ENCODE measurements at places on chromosomes 6 and 20. TPM values are rescaled to one million over a fixed set of nuclear protein-coding genes. Genes with fewer than 3 reads are reported as not detected.

DNA sequence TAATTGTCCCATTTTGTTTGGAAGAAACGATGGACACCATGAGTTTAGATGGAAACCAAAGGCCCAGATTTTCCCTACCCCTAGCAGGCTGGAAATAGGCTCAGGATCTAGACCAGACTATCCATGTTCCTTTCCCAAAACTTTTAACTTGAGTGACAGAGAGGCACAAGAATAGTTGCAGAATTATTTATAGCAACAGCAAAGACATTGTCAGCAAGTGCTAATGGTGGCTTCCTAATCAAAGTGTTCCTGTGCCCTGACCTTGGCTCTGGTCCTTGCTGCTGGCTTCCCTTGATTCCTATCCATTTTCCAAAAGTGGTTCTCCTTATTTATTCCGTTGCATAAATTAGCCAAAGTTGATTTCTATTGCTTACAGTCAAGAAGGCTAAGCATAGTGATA, 103.1 kb downstream of the RNGTT start:
- DNase-seq = no peak

DNA sequence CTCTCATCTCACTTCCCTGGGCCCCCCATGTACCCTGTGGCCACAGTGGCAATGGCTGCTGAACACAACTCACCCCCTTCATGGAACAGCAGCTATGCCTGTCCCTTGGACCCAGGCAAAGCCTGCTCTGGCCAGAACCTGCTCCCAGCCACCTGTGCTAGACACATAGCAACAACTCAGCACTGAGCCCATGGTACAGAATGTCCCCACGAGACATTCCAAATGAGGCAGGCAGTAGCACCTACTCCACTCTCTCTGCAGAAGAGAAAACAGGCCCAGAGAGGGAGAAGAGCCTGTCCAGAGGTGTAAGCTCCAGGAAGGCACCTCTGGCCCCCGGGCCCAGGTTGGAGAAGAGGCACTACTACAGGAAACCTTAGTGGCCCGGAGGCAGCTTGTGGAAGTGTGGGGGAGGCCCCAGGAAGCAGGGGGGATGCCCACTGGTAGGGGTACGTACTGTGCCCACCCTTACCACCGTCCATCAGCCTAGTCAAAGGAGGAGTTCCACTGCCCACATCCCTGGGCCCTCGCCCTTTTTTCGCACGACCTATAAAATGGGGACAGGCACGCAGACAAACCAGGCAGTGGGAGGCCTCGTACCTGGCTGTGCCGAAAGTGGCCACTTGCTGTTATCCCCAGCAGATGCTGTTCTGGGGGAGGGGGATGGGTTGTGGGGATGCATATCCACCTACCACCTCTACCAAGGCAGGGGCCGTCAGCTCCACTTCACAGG, 97.2 kb downstream of the ASXL1 start:
- DNase-seq = no peak

DNA sequence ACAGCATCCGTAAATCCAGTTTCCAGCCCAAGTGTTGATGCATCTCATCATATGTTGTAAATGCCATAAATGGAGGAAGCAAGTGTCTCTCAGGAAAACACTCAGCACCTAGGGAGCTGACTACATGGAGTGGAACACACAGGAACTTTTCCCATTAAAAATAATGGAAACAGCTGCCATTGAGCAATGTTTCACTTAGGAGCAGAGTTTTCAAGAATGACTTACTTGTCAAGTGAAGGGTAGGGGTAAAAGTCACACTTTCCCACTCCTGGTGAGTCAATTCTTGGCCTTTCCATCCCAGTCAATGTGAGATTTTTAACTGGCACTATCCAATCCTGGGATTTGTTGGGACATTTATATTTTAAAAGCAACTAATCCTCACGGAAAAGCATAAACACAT, 119.4 kb upstream of the ASF1A start:
- no peak for DNase-seq

GRCh38 chr6:1143655-1144054, 168.2 kb upstream of the FOXQ1 start:
- DNase-seq = no peak

DNA sequence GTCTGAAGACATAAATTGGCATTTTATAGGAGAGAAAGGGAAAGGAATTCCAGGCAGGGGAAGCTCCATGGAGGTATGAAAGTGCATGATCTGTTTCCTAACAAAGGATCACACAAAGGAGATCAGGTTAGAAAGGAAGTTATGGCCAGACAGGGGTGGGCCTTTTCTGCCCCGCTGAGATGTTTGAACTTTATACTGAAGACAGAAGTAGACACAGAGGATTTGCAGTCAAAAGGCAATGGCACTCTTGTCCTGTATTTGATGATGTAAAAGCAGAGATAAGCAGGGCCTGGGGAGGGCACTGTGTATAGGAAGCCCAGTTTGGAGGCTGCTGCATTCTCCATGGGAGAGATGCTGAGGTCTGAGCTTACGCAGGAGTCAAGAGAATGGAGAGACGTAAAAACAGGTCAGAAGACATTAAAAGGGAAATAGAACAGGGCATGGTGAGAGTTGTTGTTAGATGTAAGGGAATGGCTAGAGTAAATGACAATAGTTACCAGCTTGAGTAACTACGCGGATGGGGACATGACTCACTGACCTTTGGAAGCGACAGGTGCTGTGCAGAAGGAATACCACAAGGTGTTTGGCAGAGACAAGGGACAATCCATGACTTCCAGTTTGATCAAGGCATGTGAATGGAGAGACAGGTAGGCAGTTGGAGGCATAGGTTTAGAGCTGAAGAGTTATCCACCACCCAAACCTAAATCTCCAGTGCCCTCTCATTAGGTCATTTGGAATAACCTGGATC, 190.6 kb upstream of the SASH1 start:
- DNase-seq = no peak

DNA sequence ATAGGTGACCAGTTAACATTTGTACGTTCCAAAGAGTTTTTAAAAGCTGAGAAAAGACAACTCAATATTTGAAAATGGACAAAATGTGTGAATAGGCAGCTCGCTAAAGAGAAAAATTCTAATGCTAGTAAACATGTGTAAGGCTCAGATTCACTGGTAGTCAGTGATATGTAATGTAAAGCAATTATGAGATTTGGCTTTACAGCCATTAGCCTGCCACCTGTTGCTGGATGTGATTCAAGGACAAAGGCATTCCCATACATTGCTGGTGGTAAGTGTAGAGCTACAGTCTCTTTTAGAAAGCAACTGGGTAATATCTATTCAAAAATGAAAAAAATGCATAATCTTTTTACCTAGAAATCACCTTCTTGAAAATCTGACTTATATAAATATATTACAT, 114.3 kb downstream of the COL19A1 start:
- no peak for DNase-seq

GRCh38 chr6:113697632-113698410, 159.3 kb upstream of the MARCKS start:
- DNase-seq = no peak

DNA sequence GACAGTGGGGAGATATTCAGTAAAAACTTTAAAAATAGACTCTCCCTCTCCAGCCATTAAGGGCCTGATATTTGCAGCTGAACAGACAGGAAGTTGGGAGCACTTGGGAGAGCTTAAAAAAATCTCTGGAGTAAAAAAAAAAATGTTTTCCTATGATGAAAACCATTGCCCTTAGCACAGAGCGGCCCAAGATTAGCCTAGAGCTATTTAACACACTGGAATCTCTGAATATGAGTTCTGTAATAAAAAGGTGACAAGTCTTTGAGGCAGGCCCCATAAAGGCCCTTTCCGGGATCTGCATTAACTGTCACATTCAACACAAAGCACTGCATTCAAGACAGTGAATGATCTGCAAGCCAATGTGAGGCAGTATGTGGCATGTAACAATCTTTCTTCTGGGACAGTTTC, 393.7 kb downstream of the ZFAND3 start:
- DNase-seq = no peak

GRCh38 chr6:901696-902460, 208.9 kb upstream of the EXOC2 start:
- DNase-seq = no peak

GRCh38 chr20:8388141-8388540, 256.1 kb downstream of the PLCB1 start:
- DNase-seq = no peak

DNA sequence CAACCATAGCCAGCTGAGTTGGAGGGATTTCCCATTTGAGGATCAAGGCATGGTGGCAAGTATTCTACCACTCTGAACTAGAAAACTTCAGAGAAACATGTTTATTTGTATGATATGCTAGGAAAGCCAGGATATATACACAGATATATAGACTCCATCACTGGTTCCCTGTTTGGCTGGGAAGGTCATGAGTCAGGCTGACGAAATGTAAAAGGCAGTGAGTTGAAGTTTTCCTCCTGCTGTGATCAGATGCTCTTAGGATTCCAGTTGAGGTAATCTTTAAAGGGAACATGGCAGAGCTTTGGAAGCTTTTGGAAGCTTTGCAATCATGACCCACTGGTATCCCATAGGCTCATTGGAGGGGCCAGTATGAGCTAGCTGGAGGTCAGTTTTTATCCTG, 1369.1 kb downstream of the EPHA7 start:
- no peak for DNase-seq

GRCh38 chr6:108755257-108756240, 92.7 kb upstream of the ARMC2 start:
- peak; percentile 25 for DNase-seq

- DNase-seq = no peak
Measured at GRCh38 chr6:49339096-49339495, 124.0 kb downstream of the MMUT start.

DNA sequence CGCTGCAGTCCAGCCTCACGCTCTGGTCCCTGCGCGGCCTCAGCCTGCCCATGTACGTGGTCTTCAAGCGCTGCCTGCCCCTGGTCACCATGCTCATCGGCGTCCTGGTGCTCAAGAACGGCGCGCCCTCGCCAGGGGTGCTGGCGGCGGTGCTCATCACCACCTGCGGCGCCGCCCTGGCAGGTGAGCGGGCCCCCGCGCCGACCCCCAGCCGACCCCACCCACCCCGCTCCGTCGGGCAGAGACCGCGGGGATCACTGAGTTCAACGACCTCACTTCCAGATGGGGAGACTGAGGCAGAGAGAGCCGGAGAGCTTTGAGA, 545 bp downstream of the SLC35D3 start:
- no peak for DNase-seq

GRCh38 chr6:150230832-150231524, 88.1 kb downstream of the PPP1R14C start:
- DNase-seq = no peak

GRCh38 chr6:89454300-89454699, 21.3 kb downstream of the ANKRD6 start:
- no peak for DNase-seq

DNA sequence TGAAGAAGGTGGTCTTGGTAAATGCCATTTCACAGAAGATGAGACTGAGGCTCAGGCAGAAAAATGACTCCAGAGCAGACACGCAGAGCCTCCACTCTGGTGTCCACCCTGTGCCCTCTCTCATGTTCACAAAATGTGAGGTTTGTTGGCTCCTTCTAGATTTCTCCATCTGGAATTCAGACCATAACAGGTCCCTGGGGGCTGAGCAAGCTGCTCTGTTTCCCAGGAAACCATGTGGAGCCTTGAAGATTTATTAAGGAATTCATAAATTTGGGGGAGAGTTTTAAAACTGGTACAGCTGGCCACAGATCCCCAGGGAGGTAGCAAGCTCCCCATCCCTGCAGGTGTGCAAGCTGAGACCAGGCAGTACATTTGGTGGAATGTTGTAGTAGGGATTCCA, 38.8 kb upstream of the SIRPA start:
- DNase-seq = no peak

DNA sequence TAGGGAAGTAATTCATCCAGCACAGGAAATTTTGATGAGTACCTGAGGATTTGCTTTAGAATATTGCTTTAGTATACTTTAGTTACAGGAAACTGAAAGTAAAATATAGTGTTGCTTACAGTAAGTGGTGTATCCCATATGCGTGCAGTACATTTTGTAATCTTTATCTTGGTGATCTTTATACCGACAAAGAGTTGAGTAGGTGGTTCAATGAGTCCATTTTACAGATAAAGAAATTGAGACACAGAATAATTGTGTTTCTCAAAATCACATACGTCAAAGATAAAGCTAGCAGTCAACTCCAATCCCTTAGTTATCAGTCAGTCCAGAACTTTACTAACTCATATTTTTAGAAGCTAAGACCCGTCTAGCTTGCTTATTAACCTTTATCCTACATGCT, 65.8 kb upstream of the E2F3 start:
- no peak for DNase-seq

DNA sequence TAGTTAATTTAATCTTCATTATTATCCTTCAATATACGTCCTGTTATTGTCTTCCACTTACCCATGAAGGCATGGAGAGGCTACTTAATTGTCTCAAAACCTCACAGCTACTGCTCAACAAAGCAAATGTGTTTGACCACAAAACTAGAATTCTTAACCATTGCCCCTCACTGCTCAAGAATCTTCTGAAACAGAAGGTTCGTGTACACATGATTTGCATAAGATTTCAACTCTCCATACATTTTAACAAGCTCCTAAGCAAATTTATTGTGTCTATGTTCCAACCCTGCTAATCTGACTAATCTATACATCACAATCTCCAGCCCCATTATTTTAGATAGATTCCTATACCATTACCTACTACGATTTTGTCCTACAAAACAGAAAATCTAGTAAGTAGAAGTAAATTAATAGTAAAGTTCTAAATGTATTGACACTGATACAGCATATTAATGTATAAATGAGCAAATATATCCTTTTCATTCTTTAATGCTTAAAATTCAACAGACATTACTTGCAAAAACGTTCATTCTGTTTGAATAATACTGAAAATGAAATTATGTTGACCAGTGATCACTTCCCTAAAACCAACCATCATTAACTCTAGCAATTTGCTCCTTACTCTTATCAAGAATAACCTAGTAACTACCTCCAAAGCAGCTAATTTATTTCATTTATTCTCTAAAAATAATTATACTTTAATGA, 89.7 kb upstream of the RNF217 start:
- DNase-seq = no peak

- DNase-seq = no peak
Measured at GRCh38 chr6:100296810-100297544, 167.7 kb downstream of the SIM1 start.

GRCh38 chr20:61570646-61571195, 318.7 kb downstream of the CDH4 start:
- no peak for DNase-seq

- no peak for DNase-seq
Measured at GRCh38 chr20:45972500-45973183, 639 bp upstream of the ZNF335 start.

- DNase-seq = no peak
Measured at GRCh38 chr6:41655176-41655575, 16.9 kb downstream of the MDFI start.

The PPP1R3G gene
- total RNA-seq = 3.7 TPM

The MAP1LC3A gene
- 79.6 TPM for total RNA-seq

The HIVEP2 gene
- total RNA-seq = 32.9 TPM

The MKKS gene
- 11.4 TPM for total RNA-seq

The SFTA2 gene
- total RNA-seq = not detected

The FOXS1 gene
- total RNA-seq = 13.9 TPM

The COL12A1 gene
- total RNA-seq = 131 TPM

The TUBB2B gene
- total RNA-seq = 1.8 TPM

All from thoracic aorta (tissue), 2 donors.